Panc1 (cell line): ENCODE measurements at places on chromosomes 4 and X.

- DNase-seq = no peak
Observed at GRCh38 chr4:185924458-185925044, 112.6 kb upstream of the SORBS2 start.

DNA sequence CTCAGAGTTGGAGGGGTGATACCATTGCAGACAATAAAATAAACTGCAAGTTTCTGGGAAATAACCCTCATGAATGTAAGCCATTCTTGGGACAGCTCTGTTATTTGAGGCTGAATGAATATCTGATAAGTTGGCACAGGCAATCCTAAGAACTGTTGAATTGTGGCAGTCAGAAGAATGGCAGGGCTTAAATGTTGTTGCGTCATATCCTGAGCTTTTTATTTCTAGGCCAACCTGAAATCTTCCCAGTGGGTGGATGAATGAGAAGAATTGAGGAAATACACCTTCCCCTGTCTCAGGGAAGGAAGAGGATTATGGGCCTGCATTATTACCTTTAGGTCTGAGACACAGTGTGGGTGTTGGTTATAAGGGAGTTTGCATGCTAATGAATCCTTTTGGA, 64.4 kb upstream of the C4orf54 start:
- no peak for DNase-seq

GRCh38 chrX:8377041-8377440, 87.6 kb upstream of the VCX3B start:
- DNase-seq = no peak

- DNase-seq = no peak
Observed at GRCh38 chrX:124010566-124010965, 49.1 kb downstream of the STAG2 start.

GRCh38 chr4:39063430-39063829, 1.4 kb downstream of the KLHL5 start:
- DNase-seq = no peak

- no peak for DNase-seq
Observed at GRCh38 chrX:34332334-34332733, 200.2 kb upstream of the FAM47A start.

DNA sequence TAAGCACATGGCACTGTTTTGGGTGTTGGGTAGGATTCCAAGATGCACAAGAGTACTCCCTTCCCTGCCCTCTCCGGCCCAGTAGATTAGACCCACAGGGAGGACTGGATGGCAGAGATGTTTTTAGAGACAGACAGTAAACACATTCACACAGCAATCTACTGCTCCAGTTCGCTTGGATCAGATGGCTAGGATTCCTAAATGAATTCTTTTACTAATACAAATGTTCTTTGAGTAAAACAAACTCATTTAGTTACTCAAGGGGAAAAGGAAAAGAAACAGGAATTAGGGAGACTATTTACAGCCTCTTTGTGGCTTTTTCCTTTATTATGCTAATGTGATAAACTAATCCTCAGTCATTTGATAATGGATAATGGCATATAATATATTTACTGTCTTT, 5.9 kb downstream of the SNX25 start:
- no peak for DNase-seq

GRCh38 chr4:94934864-94935263, 177.1 kb downstream of the BMPR1B start:
- DNase-seq = no peak

GRCh38 chr4:184154199-184154598, 63.5 kb downstream of the ENPP6 start:
- DNase-seq = no peak

DNA sequence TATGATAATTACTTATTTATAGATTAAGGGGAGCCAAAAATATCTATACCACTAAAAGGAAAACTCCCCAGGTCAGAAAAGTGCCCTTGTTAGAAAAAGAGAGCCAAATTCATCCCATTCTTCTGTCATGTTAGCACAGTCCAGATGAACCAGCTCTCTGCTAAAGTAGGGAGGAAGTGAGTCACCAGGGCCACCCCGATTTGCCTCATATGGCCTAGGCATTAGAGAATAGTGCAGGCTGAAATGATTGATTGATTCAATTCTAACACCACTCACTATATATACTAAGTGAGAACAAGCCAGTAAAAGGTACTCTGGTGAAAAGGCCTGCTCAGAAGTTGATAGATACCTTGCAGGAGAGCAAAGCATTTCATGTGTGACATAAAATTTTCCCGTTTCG, 94.5 kb downstream of the SRPX start:
- DNase-seq = no peak

GRCh38 chr4:93771640-93772411, 56.7 kb upstream of the ATOH1 start:
- DNase-seq = no peak

GRCh38 chrX:94256396-94256795, 582.4 kb downstream of the FAM133A start:
- DNase-seq = no peak

GRCh38 chr4:84809946-84810345, 156.5 kb downstream of the WDFY3 start:
- no peak for DNase-seq

- no peak for DNase-seq
Observed at GRCh38 chr4:152159773-152160172, 376.1 kb downstream of the FBXW7 start.

GRCh38 chrX:154298312-154298711, 2.7 kb downstream of the TKTL1 start:
- no peak for DNase-seq

GRCh38 chr4:76298227-76298626, 8.3 kb upstream of the STBD1 start:
- no peak for DNase-seq

DNA sequence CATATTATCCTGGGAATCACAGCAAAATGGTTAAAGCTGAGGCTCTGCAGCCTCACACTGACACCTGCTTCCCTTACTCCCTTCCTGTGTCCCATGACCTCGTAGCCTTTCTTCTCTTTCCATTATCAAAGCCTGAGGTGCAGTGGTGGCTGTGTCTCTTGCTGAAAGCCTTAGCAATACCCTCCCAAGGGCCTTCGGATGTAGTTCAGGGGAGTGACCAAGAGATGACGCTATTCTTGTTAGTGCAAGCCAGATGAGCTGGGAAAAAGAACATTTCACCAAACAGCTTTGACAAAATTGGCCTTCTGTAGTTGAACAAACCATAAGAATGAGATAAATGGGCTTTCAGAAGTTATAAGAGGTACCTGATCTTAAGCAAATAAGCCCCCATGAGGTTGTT, 31.6 kb downstream of the SMIM10L2A start:
- no peak for DNase-seq

DNA sequence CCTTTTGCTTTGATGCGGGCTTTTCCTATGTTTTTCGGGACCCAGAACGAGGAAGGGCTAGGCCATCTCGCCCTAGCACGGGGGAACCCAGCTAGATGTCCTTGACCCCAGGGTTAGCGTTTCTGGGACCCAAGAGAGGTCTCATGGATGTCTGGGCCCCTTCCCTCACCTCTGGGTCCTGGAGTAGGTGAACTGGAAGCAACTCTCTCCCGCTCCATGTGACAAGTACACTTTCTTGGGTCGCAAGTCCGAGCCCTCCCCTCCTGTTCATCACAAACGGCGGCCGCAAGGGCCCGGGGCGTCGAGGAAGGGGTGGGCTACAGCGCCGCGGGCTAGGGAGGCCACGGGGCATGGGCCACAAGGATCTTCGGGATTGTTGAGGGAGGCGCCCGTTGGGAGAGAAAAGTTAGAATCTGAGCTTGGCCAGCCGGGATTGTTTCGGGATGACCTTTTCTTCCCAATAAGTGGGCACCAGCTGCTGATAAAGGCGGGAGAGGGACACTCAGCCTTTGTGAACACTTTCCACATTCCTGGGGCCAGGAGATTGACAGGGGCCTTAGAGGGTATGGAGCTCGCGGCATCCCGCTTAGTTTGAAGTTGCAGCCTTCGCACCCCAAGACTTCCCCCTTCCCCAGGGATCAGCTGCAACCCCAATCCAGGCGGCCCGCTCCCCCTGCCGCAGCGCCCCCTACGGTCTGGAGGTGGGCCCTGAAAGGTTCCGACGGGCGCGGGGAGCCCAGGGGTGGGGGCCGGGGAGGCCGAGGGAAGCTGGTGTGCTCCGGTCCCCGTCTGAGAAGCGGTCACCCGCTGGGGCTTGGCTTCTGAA, 136.9 kb upstream of the ZIC3 start:
- DNase-seq = no peak

DNA sequence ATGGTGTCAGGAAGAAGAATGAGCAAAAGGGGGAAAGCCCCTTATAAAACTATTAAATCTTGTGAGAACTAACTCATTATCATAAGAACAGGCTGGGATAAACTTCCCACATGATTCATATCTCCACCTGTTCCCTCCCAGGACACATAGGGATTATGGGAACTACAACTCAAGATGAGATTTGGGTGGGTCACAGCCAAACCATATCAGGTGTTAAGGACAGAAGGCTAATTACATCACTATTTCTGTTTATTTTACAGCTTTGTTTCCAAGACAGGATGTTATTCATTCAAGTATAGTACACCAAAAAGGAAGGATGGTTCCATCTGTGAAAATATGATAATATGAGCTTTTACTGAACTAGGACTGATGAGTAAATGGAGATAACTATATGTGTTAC, 63.7 kb upstream of the ARSJ start:
- no peak for DNase-seq

GRCh38 chr4:137955595-137955994, 286.6 kb downstream of the SLC7A11 start:
- no peak for DNase-seq

DNA sequence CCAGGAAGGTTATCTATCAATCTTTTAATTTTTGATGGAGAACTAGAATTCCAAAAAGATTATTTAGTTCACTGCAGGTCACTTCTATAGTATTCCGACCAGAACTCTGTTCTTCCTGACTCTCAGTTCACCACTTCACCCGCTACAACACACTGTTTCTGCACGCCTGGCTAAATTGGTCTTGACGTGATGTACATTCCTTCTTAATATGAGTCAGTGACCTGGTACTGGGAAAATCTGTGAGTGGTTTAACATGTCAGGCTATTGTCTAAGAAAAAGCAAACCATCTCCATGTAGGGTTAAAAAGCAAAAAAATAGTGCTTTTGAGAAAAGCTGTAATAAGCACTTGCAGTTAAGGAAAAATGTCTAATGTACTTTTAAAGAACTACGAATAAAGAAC, 120.4 kb downstream of the NDST3 start:
- no peak for DNase-seq

GRCh38 chr4:69718396-69719271, 41.8 kb downstream of the SULT1B1 start:
- no peak for DNase-seq

DNA sequence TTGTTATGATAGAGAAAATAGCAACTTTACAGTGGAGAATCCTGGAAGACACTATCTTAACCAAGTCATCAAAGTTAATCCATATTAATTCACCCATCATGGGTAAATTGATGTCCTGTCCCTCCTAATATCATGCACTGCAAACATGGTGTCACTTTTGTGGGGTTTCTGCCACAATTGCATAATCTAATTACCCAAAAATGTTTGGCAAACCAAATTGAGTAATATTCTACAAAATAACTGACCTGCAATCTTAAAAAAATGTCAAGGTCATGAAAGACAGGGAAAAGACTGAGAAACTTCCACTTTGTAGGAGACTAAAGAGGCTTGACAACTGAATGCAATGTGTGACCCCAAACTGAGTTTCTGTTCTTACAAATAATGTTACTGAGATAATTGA, 37.1 kb upstream of the PLAC8 start:
- no peak for DNase-seq

DNA sequence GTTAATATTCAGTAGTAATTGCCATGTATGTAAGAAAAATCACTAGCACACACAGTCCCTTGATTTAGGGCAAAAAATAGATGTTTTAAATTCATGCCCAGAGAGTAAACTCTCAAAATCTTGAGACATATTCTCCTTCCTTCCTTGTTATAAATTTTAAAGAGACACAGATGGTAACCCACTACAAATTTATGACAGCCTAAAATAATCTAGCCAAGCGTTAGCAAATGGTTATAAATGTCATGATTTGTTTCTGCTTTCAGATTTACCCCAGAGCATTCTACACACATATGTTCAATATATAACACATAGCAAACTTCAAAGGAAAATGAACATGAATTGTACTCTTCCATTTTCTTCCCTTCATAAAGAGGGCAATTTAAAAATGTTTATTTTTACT, 540.3 kb downstream of the TLL1 start:
- no peak for DNase-seq

GRCh38 chrX:21813612-21814368, 25.6 kb upstream of the MBTPS2 start:
- DNase-seq = no peak
